ENCODE measurements at places on chromosomes 12 and 14. TPM values are rescaled to one million over a fixed set of nuclear protein-coding genes. Genes with fewer than 3 reads are reported as not detected.

DNA sequence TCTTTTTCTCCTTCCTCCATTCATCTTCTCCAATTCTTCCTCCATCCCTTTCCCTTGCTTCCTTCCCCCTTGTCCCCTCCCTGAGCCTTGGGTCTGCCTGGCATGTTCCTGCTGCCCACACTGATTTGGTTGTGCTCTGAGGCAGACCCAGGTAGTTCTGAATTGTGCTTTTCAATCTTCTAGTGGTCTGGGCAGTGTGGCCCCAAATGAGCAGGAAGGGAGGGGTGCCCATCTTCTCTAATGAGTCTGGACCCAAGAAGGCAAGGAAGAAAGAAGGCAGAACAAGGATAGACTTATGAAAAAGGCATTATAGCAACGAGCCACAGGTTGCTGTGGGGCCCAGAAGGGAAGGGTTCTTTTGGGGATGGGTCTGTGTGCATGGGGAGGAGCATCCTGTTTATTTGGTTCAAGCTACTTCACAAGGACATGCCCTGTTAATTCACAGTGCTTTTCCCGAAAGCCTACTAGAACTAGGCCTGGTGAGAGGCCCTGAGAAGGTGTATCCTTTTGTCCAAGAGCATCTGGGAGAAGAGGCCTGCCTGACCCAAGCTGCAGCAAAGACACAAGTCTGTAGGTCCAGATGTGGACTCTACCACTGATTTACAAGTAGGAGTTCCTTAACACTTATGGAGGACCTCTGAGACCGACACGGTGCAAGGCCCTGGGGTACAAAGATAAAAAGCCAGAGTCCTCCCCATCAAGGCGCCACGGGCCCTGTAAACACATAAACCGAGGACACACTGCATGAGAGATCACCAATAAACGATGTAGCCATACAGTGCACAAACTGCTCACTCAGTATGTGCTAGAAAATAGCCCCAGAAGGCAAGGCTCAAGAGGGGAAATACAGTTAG lies 1.1 kb upstream of the SUSD6 start:
- peak overlapping the region; percentile 71 for H3K4me3 ChIP-seq
- peaks cover 16% of the 10 kb centered on the region for H3K4me1 ChIP-seq
- H3K27me3 ChIP-seq: peaks cover 19% of the 10 kb centered on the region
- no peak for DNase-seq
- no peaks in the 10 kb centered on the region for H3K36me3 ChIP-seq

The HOXC13 gene
- not detected for total RNA-seq

- H3K27me3 ChIP-seq: no peaks in the 10 kb centered on the region
- H3K4me3 ChIP-seq: no peak overlapping the region
- H3K27ac ChIP-seq: no peak overlapping the region
- no peaks in the 10 kb centered on the region for H3K4me1 ChIP-seq
Measured at GRCh38 chr14:102973706-102974285, 51.3 kb downstream of the AMN start.

DNA sequence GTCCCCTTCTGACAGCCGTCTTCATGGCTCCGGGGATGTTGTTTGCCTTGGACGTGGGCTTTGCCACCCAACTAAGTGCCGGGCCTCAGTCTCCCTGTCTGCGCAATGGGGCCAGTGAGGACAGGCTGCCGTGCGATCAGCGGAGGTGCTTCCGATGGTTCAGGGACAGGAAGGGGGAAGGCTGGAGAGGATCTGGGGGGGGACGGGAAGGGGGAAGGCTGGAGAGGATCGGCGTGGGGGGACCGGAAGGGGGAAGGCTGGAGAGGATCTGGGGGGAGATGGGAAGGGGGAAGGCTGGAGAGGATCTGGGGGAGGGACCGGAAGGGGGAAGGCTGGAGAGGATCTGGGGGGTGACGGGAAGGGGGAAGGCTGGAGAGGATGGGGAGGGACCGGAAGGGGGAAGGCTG lies 3.4 kb downstream of the MMP17 start:
- H3K27ac ChIP-seq: no peak overlapping the region
- no peak for DNase-seq
- no peaks in the 10 kb centered on the region for H3K36me3 ChIP-seq
- peak overlapping the region; percentile 73 for H3K4me3 ChIP-seq
- H3K27me3 ChIP-seq: peaks cover 29% of the 10 kb centered on the region

- no peaks in the 10 kb centered on the region for H3K36me3 ChIP-seq
- no peak overlapping the region for H3K27ac ChIP-seq
- peaks cover 5% of the 10 kb centered on the region for H3K4me1 ChIP-seq
- no peak for DNase-seq
- H3K4me3 ChIP-seq: peak overlapping the region; percentile 52
Measured at GRCh38 chr12:3753544-3754284, 805 bp upstream of the CRACR2A start.

- no peaks in the 10 kb centered on the region for H3K36me3 ChIP-seq
- peaks cover 63% of the 10 kb centered on the region for H3K27me3 ChIP-seq
- peaks cover 33% of the 10 kb centered on the region for H3K4me1 ChIP-seq
- H3K27ac ChIP-seq: no peak overlapping the region
- H3K4me3 ChIP-seq: peak overlapping the region; percentile 95
- peak; percentile 86 for DNase-seq
Measured at GRCh38 chr14:104799244-104800014, 1.5 kb upstream of the ZBTB42 start.

The SIX4 gene
- 50.2 TPM for total RNA-seq
